Caco-2 (cell line): ENCODE measurements at places on chromosomes 16 and 17. TPM values are rescaled to one million over a fixed set of nuclear protein-coding genes. Genes with fewer than 3 reads are reported as not detected.

DNA sequence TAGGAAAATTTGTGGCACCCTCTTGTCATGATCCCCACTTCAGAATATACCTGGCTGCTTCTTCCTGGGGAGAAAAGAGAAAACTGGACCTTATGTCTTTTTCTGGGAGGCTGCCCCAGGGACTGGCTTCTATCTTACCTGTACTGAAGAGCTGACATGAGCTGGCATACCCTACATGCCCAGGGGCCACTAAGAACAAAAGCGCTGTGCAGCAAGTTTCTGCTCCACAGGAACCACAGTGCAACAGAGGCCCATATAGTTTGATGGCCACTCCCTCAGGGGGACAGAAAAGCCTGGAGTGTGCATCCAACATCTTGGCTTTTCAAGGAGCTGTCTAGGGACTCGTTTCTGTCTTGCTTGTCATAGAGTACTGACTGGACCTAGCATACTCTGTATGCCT, 96.8 kb upstream of the NACA2 start:
- DNase-seq: no peak

DNA sequence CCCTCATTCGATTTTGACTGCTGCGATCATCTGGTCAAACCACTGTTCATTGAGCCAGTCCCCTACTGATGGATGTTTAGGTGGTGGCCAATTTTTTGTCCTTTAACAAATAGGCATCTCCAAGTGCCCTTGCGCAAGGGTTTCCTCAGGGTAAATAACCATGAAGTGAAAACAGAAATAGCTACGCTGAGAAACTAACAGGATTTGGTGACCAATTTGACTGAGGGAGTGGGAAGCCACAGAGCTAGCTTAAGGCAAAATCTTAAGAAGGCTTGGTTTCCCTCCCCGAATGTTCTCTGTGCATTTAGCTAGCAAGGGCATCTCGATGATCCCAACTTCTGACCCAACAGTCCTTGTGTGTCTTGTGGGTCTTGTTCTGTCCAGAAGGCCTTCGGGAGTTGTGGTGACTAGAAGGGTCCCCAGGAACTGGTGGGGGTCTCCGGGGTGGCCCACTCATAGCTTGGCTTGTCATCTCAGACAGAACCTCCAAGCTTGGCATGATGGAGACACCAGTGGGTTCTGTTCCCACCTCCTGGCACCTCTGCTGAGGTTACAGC, 117.2 kb downstream of the SOCS1 start:
- DNase-seq: no peak

GRCh38 chr17:40671282-40671681, 6.3 kb upstream of the KRT222 start:
- no peak for DNase-seq

DNA sequence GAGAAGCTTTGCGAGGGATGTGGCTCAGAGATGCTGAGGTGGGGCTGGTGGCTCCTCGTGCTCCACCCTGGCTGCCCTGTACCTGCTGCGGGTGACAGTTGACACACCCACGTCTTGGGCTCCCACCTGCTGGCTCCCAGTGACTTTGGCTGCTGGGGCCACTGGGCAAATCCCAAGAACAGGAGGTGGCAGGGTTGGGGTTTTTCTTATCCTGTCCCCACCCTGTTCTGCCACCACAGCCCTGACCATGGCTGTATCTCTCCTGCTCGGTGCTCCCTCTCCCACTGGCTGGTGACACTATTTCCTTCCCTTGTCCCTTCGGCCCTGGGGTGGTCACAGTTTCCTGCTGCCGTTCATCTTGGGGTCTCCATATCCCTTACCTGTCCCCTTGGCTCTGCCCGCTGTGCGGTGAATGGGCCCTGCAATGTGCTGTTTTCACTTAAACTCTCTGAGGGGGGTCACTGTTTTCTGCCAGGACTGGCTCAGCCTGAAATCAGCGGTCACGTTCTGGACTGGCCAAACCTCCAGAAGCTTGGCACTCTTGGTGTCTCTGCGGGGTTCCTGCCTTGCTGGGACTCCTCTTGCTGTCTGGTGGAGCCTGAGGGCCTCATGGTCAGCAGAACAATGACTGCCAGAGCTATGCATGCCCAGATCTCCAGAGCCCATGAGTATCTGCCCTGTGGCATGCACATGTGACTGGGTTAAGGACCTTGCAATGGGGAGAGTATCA, 144.2 kb downstream of the IRF8 start:
- peak; percentile 31 for DNase-seq

GRCh38 chr16:53257001-53257400, 177.3 kb upstream of the RBL2 start:
- no peak for DNase-seq

GRCh38 chr17:72206376-72206775, 85.6 kb downstream of the SOX9 start:
- DNase-seq: no peak

- no peak for DNase-seq
These were observed 1.6 kb downstream of the RAB11FIP4 start for GRCh38 chr17:31392856-31393748.

DNA sequence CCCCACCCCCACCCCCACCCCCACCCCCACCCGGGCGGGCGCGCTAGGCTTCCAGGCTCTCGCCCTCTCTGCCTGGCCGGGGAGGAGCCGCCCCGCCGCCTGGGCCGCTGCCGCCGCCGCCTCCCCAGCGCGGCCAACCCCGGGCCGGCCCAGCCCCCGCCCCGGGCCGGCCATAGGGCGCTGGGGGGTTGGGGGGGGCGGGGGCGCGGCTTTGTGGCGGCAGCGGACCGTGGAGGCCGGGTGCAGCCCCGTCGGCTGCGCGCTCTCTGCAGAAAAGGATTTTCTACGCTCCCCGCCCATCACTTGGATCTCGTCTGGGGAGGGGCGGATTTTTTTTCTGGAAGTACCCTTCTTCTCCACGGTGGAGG, 230.9 kb downstream of the MRTFB start:
- peak; percentile 69 for DNase-seq

GRCh38 chr17:54882950-54883349, 17.7 kb upstream of the TOM1L1 start:
- no peak for DNase-seq

DNA sequence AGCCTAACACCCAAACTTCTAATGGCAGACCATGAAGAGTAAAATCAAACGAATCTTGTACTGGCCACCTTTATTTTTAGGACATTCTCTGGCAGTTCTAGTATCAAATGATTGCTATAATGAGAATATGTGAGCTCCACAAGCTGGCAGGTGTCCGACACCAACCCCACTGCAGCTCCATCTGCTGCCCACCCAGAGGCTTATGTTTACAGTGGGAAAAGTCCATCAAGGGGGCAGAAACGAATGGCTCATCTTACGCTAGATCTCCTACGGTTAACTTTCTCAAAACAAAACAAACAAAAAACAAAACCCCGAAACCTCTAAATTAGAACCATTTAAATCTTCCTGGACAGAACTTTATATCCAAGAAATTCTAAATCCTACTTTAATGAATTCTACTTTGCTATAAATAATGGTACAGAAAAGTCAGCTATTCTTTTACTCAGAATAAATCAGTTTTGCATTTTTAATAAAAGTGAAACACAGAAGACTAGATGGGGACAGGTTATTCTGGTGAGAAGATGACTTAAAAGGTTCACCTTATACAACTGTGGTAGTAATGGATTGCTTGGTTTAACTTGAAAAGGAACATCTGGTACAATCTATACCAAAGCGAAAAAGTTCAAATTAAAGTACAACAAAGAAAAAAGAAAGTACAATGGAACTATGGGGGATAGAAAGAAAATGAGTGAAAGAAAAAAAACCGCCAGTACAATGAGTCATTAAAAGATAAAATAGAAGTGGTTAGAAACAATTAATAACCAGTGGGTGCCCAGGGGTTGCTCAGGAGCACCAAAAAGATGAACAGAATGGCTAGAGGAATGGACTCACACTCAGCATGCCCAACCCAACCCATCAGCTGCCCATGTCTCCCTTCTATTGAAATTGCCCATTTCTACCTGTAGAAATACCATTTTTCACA, 40.2 kb downstream of the GRB2 start:
- DNase-seq: no peak

DNA sequence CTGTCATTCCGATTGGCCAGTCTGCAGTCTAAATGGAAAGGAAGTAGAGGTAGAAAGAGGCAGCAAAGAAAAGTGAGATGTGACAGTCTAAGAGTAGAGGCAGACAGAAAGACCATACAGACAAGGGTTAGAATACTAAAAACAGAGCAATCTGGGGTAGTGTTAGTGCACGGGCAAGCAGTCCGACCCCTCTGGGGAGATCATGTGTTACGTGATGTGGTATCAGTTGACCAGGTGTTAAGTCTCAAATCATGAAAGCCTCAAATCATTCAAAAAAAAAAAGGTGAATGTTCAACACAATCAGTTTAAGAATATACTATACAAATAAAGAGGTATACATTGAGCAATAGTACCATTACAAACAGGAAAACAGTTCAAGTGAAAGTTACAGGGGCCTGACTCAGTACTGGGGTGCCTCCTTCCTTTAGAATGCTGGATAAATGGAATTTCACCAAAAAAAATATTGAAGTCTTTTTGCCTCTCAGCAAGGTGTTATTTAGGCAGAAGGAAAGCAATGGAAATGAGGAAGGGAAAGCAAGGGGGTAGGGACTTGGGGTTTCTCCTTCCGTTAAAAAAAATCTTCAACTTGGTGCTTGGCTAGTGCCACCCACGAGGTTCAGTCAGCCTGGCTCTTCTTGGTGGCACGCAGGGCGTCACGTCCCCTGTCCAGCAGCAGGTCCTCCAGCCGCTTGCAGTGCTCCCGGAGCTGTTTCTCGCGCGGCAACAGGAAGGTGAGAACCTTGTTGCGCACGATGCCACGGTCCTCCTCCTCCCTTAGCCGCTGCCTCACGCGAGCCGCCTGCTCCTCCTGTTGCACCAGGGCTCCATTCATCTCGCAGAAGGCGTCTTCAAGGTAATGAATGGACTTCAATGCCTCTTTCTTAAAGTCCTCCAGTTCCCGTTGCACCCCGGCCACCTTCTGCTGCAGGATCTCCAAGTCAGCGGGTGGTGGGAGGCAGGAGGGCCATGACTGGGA, 616 bp downstream of the CCDC182 start:
- no peak for DNase-seq

DNA sequence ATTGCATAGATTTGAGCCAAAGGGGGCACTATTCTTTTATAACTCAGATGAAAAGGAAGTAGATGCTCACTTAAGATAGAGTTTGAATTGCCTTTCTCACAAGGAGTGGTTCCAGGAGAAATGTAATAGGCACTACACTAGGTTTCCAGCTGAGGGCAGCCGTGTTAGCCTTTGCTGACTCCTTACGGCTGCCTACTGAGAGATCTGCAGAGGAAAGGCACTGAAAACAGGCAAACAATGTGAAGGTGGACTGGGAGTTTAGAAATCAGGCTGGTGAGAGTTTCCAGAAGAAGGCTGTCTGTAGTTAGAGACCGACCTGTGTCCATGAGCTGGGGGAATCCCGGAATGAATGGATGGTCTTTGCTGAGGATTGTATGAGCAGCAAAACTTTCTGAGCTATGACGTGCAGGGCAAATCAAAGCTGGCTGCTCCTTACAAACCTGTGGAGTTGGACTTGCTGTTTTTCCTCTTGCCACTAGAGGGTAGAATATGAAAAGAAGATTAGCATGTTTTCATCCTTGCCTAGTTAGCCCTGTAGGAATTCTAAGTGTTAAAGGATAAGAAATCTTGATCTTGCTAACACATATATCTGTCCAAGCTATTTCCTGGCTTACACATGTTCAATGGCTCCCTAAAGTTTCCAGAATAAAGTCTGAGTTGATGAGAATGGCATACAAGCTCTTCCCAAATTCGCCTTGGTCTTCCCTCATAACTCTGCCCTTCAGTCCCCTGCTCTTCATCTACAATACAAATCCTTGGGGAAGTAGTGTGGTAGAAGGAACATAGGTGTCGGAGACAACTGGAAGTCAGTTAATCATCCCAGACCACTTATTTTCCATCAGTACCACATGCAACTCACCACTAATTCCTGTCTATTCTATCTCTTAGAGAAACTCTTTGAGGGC, 20.1 kb upstream of the TAOK1 start:
- peak; percentile 79 for DNase-seq

Gene MAPT
- total RNA-seq: 0.60 and 0.95 TPM in 2 replicates

Gene CACNG1
- total RNA-seq: not detected in 2 replicates

Gene MT1E
- 0.56 and 2.0 TPM in 2 replicates for total RNA-seq

Gene TNFRSF13B
- not detected in 2 replicates for total RNA-seq

Gene ST6GALNAC2
- total RNA-seq: 0.77 and 2.5 TPM in 2 replicates

Gene TBC1D3D
- 0.30 and 0.86 TPM in 2 replicates for total RNA-seq
